ENCODE measurements at places on chromosomes 3 and 15. TPM values are rescaled to one million over a fixed set of nuclear protein-coding genes. Genes with fewer than 3 reads are reported as not detected.
A peak's percentile ranks its signal among the peaks of the same experiment; 100 is the strongest.

GRCh38 chr15:90478846-90479481 lies 50.8 kb upstream of the CRTC3 start:
- no peaks in the 10 kb centered on the region for H3K27me3 ChIP-seq
- no peak for DNase-seq
- no peak overlapping the region for H3K4me3 ChIP-seq
- H3K4me1 ChIP-seq: no peaks in the 10 kb centered on the region

DNA sequence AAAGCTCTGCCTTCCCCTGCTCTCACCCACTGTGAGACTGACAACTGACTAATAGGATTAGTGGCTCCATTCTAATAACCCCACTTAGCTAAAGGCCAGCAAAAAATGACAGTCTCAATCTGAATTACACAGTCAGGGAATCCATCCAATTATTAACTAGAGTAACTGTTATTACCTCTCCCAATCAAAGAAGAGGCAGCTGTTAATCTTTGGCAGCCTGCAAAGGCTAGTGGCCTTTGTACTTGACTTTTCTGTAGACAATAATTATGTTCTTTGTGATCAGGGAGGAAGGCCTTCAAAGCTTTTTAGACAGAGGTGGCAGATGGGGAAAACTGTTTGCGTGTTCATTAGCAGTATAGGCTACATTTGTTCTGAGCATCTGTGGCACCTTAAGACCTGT lies 177.7 kb downstream of the ISL2 start:
- no peaks in the 10 kb centered on the region for H3K27me3 ChIP-seq
- H3K27ac ChIP-seq: no peak overlapping the region
- no peaks in the 10 kb centered on the region for H3K36me3 ChIP-seq
- no peak for DNase-seq

GRCh38 chr3:132283916-132284405 lies 33.2 kb upstream of the ACP3 start:
- H3K27ac ChIP-seq: peak overlapping the region; percentile 3
- H3K4me3 ChIP-seq: peak overlapping the region; percentile 25
- H3K4me1 ChIP-seq: peaks cover 2% of the 10 kb centered on the region
- no peaks in the 10 kb centered on the region for H3K27me3 ChIP-seq

DNA sequence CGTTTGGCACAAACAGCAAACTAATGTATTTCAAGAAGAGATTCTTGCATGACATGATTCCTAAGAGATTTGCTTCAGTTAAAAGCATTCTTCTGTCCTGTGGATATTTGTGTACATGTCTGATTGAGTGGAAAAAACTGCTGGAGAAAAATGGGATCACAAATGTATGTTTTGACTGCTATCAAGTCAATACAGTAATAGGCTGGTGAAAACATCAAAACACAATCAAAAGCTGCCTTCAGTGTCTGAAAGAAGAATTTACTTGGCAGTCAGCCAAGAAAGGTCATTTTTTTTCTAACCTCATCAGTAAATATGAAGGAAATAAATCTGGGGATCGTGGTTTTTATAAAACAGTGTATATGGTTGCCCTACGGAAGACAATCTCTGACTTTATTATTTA lies 1214.8 kb downstream of the NSUN3 start:
- DNase-seq: no peak
- H3K27me3 ChIP-seq: no peaks in the 10 kb centered on the region
- no peak overlapping the region for H3K4me3 ChIP-seq
- H3K36me3 ChIP-seq: no peaks in the 10 kb centered on the region
- no peak overlapping the region for H3K27ac ChIP-seq

The ELL3 gene
- 1.4 TPM for total RNA-seq

The CCDC13 gene
- 1.1 TPM for total RNA-seq

The DZIP1L gene
- total RNA-seq: 27.1 TPM

DNA sequence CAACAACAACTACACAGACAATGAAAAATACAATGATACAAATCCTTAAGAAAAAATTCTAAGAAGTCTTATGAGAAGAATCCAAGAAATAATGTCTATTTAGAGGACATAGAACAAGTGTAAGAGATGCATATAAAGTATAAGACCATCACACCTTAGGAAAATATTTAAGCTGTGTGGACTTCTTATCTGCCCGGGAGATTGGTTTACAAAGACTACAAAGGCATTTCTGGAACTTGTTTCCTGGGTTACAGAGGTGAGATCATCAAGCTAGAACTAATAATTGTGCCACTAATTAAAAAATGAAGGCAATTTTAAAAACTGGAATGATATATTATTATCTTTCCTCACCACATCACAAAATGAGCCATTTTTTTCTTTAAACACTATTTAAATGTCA lies 507.1 kb downstream of the GRM7 start:
- no peaks in the 10 kb centered on the region for H3K27me3 ChIP-seq
- no peak for DNase-seq
- H3K4me1 ChIP-seq: peaks cover 4% of the 10 kb centered on the region
- no peak overlapping the region for H3K4me3 ChIP-seq

The GPR87 gene
- total RNA-seq: 0.23 TPM

DNA sequence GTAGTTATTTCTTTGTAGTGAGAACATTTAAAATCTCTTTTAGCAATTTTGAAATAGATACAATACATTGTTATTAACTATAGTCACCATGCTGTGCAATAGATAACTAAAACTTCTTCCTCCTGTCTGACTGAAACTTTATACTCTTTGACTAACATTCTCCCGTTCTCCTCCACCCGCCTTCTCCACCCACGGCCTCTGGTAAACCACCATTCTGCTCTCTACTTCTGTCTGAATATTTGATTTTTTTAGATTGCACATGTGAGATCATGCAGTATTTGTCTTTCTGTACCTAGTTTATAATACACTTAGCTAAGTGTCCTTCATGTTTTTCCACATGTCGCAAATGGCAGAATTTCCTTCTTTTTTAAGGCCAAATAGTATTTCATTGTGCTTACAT lies 72.8 kb upstream of the RBM5 start:
- H3K27ac ChIP-seq: no peak overlapping the region
- no peak for DNase-seq
- H3K4me1 ChIP-seq: no peaks in the 10 kb centered on the region

The CDHR4 gene
- not detected for total RNA-seq

GRCh38 chr15:62109982-62110851 lies 43.4 kb downstream of the C2CD4A start:
- no peaks in the 10 kb centered on the region for H3K36me3 ChIP-seq
- no peak for DNase-seq
- H3K27me3 ChIP-seq: no peaks in the 10 kb centered on the region
- no peak overlapping the region for H3K4me3 ChIP-seq
- H3K27ac ChIP-seq: no peak overlapping the region
- no peaks in the 10 kb centered on the region for H3K4me1 ChIP-seq

The PPARG gene
- 3.8 TPM for total RNA-seq

- no peak overlapping the region for H3K27ac ChIP-seq
- H3K36me3 ChIP-seq: no peaks in the 10 kb centered on the region
- no peak for DNase-seq
These were observed 61.8 kb downstream of the FOXB1 start for GRCh38 chr15:60065951-60066350.

The MEGF11 gene
- 0.73 TPM for total RNA-seq

The EFHB gene
- total RNA-seq: 1.6 TPM

- no peaks in the 10 kb centered on the region for H3K4me1 ChIP-seq
- DNase-seq: no peak
- no peak overlapping the region for H3K4me3 ChIP-seq
- no peaks in the 10 kb centered on the region for H3K27me3 ChIP-seq
- H3K36me3 ChIP-seq: no peaks in the 10 kb centered on the region
- H3K27ac ChIP-seq: no peak overlapping the region
These were observed 201.9 kb upstream of the MCTP2 start for GRCh38 chr15:94029495-94029894.

The SOX2 gene
- total RNA-seq: 3.7 TPM

GRCh38 chr3:29972320-29972993 lies 633.9 kb upstream of the TGFBR2 start:
- H3K36me3 ChIP-seq: no peaks in the 10 kb centered on the region
- H3K27me3 ChIP-seq: no peaks in the 10 kb centered on the region
- no peak for DNase-seq
- H3K27ac ChIP-seq: peak overlapping the region; percentile 85

- peaks cover 86% of the 10 kb centered on the region for H3K36me3 ChIP-seq
- no peak overlapping the region for H3K4me3 ChIP-seq
- H3K4me1 ChIP-seq: no peaks in the 10 kb centered on the region
- H3K27ac ChIP-seq: no peak overlapping the region
- no peaks in the 10 kb centered on the region for H3K27me3 ChIP-seq
- no peak for DNase-seq
These were observed 149.7 kb upstream of the LRRFIP2 start for GRCh38 chr3:37324131-37324530.

DNA sequence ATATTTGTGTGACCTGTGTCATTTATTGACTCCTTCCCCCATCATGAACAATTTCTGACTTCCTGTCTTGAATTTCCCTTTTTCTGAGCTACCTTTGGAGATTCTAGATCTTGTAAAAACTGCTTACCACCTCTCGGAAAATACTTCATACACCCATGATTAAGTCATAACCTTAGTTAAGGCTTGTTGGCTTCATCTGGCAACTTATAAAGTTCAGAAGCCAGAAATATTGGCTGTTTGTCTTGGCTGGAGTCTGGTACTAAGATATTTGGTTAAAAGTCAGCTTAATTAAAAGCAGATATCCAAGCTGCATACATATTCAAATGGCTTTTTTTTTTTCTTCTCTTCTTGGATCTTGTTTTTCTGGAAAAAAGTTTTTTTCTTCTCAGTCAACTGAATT lies 37.3 kb upstream of the B3GALNT1 start:
- H3K4me1 ChIP-seq: no peaks in the 10 kb centered on the region
- no peaks in the 10 kb centered on the region for H3K27me3 ChIP-seq
- no peak overlapping the region for H3K4me3 ChIP-seq

GRCh38 chr3:142057331-142057725 lies 92.0 kb downstream of the TFDP2 start:
- no peaks in the 10 kb centered on the region for H3K27me3 ChIP-seq
- H3K27ac ChIP-seq: no peak overlapping the region
- no peaks in the 10 kb centered on the region for H3K36me3 ChIP-seq
- H3K4me1 ChIP-seq: no peaks in the 10 kb centered on the region

DNA sequence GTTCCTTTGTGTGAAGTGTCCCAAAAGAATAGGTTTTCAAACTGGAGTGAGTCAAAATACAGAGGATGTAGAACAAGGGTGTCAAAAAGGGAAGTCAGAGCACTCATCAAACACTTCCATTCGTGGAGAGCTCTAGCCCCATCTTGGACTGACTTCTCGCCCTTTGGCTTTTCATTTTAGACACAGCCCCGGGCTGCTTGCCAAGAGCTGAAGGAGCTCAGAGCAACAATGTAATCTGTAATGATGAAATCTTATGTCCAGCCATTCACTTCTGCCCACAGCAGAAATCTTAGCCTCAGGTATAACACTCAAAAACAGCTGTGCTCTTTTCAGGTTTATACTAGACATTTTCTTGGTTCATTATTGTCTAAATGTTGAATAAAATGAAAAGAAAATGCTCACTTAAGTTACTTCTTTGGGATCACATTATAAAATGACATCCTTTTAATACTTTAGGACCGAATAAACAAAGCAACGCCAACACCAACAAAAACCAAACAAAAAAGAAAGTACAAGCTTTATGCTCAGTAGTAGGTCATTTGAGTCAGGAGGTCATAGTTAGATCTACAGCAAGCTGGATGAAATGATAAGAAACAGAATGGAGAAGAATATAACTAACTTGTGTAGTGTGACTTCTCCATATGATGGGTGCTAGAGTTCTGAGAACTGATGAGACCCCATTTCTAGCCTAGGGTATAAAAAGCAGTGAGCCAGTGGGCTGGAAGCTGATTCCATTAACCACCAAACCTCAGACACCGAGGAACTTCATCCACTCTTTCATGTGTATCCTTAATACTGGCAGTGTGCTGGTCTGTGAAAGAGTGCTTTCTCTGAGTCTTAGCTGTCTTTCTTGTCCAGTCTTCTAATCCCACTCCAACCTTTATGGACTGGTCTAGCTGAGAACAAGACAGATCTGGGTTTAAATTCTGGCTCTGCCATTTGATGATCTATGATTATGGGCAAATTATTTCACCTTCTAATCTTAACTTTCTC lies 131.8 kb upstream of the SLC7A14 start:
- no peak overlapping the region for H3K4me3 ChIP-seq
- H3K27ac ChIP-seq: no peak overlapping the region
- no peak for DNase-seq
- H3K36me3 ChIP-seq: no peaks in the 10 kb centered on the region
- no peaks in the 10 kb centered on the region for H3K27me3 ChIP-seq
- no peaks in the 10 kb centered on the region for H3K4me1 ChIP-seq

The ROBO2 gene
- total RNA-seq: 1.4 TPM

DNA sequence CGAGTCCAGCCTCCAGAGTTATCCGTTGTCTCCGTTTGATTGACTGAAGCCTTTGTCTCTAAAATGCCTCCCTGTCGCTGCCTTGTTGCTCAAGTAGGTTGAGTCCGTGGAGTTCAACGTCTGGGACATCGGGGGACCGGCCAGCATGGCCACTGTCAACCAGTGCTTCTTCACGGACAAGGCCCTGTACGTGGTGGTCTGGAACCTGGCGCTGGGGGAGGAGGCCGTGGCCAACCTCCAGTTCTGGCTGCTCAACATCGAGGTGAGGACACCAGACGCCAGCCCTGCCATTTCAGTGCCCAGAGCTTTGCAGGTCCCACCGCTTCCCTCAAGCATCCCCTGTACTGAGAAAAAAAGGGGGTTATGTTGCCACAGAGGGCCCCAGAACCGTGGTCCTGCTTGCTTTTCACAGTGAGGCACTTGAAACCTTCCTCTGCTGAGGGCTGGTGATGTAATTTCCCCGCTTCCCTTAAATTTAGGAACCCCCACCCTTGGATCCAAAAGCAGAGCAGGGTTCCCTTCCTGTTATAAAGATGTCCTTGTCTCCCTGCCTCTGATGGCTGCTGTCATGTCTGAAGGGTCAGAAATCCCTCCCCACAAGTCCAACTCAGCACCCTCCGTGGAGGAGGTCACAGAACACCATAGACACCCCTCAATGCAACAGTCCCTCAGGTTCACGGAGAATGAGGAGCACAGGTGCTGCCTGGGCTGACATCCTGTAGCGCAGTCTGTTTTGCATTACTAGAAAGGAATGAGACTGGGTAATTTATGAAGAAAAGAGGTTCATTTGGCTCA lies 105.7 kb downstream of the LRRK1 start:
- no peaks in the 10 kb centered on the region for H3K4me1 ChIP-seq
- no peaks in the 10 kb centered on the region for H3K27me3 ChIP-seq
- no peak overlapping the region for H3K27ac ChIP-seq
- H3K36me3 ChIP-seq: no peaks in the 10 kb centered on the region
- DNase-seq: peak; percentile 22
- H3K4me3 ChIP-seq: no peak overlapping the region

The C3orf20 gene
- total RNA-seq: not detected

- H3K4me3 ChIP-seq: no peak overlapping the region
- H3K27me3 ChIP-seq: no peaks in the 10 kb centered on the region
- no peak for DNase-seq
These were observed 38.5 kb upstream of the XCR1 start for GRCh38 chr3:46065750-46066256.
